ENCODE measurements at places on chromosomes 3 and 15.

DNA sequence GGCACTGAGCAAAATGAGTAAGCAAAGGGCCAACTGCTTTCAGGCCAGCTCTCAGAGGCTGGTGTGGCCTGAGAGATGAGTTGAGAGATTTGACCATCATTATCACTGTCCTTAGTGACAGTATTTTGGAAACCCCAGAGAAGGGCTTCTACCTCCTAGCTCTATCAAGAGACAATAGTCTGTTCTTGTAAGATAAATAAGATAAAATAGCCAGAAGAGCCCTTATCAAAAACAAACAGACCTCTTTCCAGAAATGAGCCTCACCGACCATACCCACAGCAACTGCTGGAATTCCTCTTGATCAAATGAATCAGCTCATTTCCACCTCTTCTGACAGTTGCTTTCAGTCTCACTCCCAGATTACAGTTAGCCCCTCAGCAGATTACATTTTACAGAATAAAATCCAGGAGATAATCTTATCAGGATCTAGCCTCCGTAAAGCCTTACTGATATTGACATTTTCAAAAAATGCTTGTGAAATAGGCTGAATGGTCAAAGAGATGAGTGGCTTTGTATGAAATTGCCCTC is 4.5 kb downstream of the HDC start:
- no peak for DNase-seq

DNA sequence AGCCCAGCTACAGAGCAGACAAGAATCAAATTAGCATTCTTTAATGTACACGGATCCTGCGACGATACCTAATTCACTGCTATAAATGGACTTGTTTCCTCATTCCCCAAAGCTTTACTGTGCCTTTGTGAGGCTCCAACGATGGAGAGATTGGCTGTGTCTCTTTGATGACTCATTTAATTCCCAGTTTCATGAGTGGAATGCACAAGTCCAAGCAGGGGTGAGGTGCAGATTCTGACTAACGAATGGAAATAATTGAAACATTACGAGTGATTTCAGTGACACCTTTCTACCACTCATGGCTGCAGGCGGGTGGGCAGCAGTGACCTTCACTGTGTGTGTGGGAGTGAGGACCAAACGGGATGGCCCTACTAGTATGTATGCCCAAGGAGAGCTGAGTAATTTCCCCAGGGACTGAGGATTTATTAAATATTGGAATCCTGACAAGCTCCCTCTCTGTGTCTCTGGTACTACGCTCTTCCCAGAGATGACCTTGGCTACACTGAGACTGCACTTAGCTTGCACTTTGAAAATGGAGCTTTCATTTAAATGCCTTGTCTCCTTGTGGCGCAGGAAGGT is 156.7 kb downstream of the CACNA2D3 start:
- DNase-seq = no peak

DNA sequence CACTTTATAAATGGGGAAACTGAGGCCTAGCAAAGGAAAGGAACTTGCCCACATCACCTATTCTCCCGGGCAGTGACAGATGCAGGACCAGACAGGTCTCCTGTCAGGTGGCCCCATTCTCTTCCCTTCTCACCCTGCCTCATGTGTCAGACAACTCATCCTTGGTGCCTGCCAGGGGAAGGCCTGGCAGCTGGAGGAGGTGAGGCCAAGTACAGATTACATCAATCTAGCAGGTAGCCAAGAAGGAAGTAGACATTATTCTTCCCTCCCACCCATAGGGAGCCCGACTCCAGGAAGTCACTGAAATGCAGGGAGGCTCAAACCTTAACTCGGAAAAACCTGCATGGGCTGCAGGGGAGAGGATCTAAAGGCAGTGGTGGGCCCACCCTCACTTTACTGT is 39.6 kb downstream of the DAPK2 start:
- DNase-seq = no peak

- peak; percentile 67 for DNase-seq
Observed at GRCh38 chr3:170499562-170500156, 81.0 kb downstream of the CLDN11 start.
